ENCODE measurements at places on chromosomes 6 and 20.

- DNase-seq: no peak
These were observed 26.3 kb upstream of the NNAT start for GRCh38 chr20:37494796-37495195.

- no peak for DNase-seq
These were observed 91.9 kb downstream of the TCP11 start for GRCh38 chr6:35049156-35049735.

DNA sequence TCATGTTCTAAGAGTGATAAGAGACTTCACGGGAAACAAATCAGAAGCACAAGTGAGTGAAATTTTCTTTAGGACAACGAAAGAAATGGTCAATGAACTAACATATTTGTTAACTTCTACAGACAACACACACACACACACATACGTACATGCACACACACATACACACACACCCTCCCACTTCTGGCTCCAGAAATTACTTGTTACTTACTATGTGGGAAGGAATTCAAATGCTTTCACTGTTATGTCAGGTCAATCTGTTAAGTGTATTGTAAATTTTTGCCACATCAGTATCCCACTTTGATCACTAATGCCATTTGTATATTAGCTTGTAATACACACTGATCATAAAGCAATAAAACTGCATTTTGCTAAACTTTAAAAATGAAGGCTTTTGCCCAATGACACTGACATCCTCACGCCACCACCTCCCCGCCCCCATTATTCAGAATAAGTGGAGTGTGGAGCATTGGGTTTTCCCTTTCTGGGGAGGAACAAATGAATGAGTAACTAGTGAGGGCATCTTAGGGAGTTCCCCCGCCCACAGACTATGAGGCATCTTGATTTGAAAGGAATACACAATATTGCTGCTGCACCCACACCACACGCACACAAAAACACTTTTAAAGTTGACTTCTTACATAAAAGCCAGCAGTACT is 76.2 kb downstream of the ATXN1 start:
- DNase-seq: no peak

- DNase-seq: peak; percentile 52
These were observed 416 bp downstream of the PTPRK start for GRCh38 chr6:128519931-128520435.

DNA sequence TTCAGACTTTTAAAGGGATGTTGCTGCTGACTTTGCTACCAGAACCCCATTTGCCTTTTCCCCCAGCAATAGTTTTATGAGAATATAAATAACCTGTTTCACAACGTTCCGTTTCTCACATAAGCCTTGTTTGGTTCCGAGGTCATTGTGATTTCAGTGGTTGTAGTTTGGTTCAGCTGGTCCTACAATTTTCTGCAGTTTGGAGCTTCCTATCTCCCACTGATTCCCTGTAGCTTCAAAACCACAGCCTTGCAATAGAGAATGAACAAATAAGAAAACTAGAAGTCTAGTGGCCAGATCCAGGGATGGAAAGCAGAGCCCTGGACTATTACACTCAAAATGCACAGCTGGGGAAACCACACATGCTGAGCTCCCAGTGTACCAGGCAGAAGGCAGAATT is 24.1 kb upstream of the SH3BGRL2 start:
- DNase-seq: no peak

- no peak for DNase-seq
These were observed 93.6 kb upstream of the AGPAT4 start for GRCh38 chr6:161367472-161367871.

- DNase-seq: no peak
These were observed 15.3 kb downstream of the VEGFA start for GRCh38 chr6:43785220-43785752.

DNA sequence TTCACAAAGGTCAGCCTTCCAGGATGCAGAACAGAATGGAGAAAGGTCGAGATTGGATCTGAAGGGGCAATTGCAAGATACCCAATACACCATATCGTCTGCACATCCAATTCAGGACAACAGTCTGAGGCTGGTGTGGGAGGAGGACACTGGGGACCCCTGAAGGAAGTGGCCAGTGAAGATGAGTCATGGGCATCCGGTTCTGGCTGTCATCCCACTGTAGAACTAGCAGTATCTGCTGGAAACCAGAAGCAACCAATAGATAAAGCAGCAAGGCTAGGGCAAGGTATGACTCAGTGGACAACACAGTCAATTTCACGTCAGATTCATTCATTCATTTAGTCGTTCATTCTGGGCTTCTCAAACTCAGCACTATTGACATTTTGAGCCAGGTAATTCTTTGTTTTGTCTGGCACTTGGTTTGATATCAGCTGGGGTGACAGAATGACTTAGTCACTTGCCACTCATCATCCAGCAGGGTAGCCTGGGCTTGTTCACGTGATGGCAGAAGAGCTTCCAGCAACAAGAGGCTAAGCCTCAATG is 30.3 kb upstream of the SHLD1 start:
- DNase-seq: no peak

- DNase-seq: no peak
These were observed 738.1 kb downstream of the HDGFL1 start for GRCh38 chr6:23307516-23307915.

GRCh38 chr20:37758332-37758731 is 64.5 kb downstream of the CTNNBL1 start:
- no peak for DNase-seq

- DNase-seq: no peak
These were observed 13.4 kb downstream of the TEAD3 start for GRCh38 chr6:35483490-35483889.

DNA sequence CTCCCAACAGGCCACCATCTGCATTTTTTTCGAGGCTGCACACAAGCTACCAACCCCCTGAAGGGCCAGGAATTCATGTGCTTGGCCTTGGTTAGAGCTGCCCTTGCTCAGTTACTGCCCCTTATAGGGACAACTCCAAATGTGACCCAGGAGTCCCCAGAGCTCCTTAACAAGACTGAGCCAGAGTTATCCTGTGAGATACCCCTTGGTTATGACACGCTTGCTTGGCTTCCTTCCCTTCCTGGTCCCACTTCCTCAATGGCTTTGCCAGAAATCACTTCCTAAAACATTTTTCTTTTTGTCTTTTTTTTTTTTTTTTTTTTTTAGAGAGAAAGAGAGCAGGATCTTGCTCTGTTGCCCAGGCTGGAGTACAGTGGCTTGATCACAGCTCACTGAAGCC is 8.9 kb downstream of the TREM1 start:
- DNase-seq: no peak

- peak; percentile 40 for DNase-seq
These were observed 209.7 kb downstream of the FARS2 start for GRCh38 chr6:5471044-5471443.

DNA sequence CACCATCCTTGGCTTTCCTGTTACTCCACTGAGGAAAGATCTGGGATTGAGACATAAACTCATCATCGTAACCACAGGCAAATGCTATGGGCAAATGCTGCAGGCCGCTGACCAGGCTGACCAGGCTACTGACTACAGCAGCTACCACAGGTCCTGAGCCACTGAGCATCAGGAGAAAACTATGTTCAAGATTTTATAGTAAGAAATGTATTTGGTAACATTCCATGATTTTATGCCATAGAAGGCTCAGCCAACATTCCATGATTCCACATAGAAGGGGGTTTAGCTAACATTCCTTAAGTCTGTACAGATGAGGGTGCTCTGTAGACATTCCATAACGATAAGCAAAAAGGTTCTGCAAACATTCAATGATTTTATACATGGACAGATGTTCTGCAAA is 16.1 kb upstream of the B4GALT5 start:
- DNase-seq: no peak

- peak; percentile 33 for DNase-seq
These were observed 132.8 kb downstream of the CDK19 start for GRCh38 chr6:110682460-110682853.

GRCh38 chr6:55108134-55109130 is 65.9 kb upstream of the HCRTR2 start:
- no peak for DNase-seq

- no peak for DNase-seq
These were observed 80.6 kb upstream of the PAK5 start for GRCh38 chr20:9919271-9920014.
